Activated T-helper 1 cell treated with Interleukin-2 at 50 U/mL for 16 hours (primary cell): ENCODE measurements at places on chromosomes 7 and 10.

- no peak for DNase-seq
Observed at GRCh38 chr10:110995301-110995700, 75.9 kb downstream of the SHOC2 start.

DNA sequence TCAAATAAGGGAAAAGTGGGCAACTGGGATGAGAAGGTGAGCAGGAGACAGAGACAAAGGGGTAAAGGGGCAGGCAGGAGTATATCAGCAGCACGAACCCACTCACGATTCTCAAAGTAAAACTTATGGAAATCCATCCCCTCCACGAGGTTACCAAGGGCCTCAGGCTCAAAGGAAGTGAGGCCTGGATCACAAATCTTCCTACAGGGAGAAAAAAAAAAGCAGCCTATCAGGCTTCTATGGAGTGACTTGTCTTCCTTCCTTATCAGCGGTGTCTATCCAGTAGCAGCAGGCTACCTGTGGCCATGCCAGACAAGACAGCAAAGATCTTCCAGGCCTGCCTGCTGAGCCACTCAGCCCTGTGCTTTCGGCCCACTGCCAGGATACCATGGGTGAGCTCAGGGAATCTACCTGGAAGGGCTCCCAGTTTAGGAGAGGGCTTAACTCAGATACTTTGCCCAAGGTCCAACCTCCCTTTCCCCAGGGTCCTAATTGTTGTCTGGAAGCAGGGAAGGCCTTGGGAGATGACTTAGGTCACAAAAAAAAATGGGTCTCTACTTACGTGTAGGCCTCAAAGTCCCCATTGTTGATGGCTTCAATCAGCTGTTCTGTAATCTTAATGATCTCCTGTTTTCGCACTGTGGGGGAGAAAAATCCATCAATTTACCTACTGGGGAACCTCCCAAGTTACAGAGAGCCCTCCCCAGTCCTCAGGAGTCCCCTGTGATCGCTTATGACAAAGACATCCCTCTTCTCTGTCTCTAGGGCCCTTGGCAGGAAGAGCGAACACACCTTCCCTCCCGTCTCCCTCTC lies 5.7 kb upstream of the NDST2 start:
- DNase-seq, result no peak

GRCh38 chr7:158445421-158446175 lies 142.0 kb downstream of the PTPRN2 start:
- DNase-seq, result no peak

DNA sequence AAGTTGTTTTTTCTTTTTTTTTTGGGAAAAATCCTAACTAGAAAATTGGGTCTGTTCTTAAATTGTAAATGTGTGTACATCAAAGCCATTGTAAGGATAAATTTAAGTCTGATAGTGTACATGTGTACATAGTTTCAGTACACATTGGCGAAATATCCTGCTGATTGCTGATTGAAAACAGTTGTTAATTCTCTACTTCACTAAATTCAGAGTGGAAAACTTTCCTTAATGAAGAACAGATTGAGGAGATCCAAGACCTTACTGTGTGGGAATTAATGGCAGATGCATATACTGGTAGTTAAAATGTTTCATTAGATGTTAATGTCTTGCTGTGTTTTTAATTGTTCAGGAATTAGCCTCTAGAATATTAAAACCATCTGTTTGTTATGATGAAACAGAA lies 506.0 kb downstream of the AUTS2 start:
- no peak for DNase-seq

DNA sequence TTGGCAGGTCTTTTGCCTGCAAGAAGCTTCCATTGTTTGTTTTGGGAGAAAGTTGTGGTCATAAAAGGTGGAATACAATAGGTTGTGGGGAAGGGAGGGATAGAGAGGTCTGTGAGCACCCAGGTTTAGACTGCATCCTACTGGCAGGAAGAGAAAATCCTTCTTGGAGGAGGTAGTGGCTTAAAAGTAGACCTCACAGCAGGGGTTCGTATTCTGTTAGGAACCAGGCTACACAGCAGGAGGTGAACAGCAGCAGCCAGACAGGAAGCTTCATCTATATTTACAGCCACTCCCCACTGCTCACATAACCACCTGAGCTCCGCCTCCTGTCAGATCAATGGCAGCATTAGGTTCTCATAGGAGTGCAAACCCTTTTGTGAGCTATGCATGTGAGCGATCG lies 245.3 kb downstream of the NSUN6 start:
- DNase-seq, result no peak

- no peak for DNase-seq
Observed at GRCh38 chr10:37314862-37315261, 189.5 kb downstream of the ANKRD30A start.

DNA sequence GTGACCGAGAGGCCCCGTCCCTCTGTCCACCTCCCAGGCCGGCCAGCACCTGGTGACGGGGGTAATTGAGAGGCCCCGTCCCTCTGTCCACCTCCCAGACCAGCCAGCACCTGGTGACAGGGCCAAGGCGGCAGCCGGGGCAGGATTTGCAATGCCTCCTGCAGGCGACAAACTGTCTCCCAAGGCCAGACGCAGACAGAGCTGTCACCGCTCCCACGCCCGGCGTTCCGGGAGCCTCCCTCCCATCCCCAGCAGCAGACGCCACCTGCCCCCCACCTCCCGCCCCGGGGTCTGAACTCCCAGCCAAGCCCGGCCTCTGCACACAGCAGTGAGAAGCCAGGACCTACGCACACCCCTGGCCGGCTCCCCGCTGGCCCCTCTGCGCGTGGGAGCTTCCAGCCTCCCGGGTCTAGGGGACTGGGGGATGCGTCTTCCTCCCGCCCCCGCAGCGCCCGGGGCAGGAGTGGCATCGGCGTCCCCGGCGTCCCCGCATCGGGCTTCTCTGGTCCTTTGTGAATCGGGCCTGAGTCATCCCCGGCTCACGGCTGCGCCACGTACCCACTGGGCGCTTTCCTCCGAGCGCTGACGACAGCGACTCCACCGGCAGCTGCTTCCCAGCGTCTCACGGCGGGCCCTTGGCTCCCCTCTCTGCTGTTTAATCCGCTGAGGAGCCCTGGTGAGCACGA lies 95.1 kb upstream of the DIP2C start:
- no peak for DNase-seq

DNA sequence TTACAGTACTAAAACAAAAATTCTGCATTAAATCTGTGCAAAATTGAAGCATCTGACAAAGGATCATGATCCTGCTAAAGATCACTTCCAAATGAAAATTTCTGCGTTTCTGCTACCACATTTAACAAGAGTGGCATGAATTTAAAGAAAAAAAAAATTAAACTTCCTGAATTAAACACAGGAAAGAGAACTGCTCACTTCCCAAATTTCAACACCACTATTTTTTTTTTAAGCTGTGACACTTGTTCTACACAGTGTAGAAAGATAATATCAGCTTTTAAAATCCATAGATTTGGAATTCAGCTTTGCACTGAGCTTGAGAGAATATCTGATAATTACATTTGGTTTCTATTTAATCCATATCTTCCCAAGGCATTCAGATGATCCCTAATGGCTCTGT lies 73.6 kb downstream of the EPC1 start:
- no peak for DNase-seq

DNA sequence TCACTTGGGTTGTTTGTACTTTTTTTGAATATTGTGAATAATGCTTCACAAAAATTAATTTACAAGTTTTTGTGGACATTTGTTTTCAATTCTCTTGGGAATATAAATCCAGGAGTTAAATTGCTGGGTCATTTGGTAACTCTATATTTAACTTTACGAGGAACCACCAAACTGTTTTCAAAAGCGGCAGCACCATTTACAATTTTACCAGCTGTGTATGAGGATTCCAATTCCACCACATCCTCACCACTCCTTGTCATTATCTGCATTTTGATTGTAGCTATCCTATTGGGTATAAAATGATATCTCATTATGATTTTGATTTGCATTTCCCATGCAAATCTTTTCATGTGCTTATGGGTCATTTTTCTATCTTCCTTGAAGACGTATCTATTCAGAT lies 4.0 kb upstream of the NUDT13 start:
- DNase-seq, result no peak

DNA sequence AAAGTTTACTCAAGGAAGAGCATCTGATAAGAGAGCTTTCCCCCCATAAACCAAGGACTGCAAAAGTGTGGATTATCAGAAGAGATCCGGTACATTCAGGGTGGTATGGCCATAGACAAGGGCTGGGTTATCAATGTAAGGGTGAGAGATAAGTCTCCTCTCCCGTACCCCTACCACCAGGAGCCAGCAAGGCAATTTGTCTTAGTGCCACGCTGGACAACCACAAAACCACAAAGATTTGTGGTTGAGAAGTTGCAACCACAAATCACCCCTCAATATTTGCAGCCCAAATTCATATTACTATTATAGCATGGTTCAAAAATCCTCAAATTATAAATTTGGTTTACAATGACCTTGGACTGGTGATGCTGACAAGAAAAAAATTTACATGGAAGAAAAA lies 2.3 kb upstream of the ZSCAN25 start:
- no peak for DNase-seq

- no peak for DNase-seq
Observed at GRCh38 chr10:50544095-50544856, 79.5 kb downstream of the SGMS1 start.

DNA sequence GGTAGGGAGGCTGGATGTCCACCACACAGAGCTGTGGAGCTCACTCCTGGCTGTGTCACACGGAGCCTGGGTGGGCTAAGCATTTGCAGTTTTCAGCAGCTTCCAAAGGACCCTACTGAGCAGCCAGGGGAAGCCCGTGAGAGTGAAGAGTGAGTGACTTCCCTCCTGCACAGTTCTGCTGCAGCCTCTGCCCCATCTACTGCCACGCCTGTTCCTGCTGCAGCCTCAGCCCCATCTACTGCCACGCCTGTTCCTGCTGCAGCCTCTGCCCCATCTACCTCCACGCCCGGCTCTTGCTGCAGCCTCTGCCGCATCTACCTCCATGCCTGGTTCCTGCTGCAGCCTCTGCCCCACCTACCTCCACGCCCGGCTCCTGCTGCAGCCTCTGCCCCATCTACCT lies 12.2 kb downstream of the ADAM8 start:
- no peak for DNase-seq

GRCh38 chr7:135770139-135770710 lies 21.6 kb upstream of the FAM180A start:
- no peak for DNase-seq

DNA sequence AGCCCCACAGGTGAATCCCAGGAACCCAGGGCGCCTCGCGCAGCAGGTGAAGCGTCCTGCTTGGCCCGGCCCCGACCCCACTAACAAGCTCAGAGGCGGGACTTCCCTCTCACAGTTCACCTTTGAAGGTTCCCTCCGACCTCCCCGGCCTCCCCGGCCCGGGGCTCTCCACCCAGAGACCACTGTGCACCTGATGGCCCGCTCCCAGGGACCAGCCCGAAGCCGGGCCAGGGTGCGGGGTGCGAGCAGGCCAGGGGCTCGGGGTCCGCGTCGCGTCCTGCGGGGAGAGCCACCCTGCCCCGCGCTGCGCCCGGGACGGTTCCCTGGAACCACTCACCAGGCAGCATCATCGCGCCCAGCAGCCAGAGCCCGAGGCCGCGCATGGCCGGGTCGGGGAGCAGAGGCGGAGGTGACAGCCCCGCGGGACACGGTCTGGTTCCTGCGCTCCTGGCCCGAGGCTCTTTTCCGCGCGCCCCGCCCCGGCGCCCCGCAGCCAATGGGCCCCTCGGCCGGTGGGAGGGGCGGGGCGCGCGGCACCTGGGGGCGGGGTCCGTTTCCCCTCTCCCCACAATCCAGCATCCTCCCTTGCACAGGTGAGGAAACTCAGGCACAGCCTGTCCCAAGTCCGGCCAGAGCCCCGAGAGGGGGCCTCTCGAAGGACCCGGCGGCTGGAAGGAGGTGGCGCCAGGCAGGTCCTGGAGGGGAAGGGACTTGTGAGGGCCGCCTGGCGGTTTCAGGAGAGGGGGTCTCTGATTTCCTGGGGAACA lies at the start of gene ADAM8:
Gene ADAM8, minus strand, starts transcription at position 434 of the 767 bp plus-strand sequence. Its CDS starts 51 bp downstream, at position 383.
- DNase-seq, result peak; percentile 63

DNA sequence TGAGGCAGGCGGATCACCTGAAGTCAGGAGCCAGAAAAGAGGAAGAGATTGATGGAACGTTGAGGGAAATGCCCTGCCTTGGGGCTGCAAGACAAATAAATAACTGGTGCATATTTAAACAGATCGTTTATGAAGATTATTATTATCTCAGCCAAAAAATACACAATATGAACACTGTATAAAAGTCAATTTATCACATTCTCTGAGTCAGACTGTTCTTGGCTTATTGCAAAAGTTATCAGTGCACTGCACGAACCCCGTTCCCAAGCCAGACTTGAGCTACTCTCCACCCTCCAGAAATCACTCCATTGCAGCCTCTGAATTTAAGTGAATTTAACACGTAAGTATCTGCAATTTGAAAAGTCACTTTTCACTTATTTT lies 1.6 kb downstream of the DNMBP start:
- no peak for DNase-seq

DNA sequence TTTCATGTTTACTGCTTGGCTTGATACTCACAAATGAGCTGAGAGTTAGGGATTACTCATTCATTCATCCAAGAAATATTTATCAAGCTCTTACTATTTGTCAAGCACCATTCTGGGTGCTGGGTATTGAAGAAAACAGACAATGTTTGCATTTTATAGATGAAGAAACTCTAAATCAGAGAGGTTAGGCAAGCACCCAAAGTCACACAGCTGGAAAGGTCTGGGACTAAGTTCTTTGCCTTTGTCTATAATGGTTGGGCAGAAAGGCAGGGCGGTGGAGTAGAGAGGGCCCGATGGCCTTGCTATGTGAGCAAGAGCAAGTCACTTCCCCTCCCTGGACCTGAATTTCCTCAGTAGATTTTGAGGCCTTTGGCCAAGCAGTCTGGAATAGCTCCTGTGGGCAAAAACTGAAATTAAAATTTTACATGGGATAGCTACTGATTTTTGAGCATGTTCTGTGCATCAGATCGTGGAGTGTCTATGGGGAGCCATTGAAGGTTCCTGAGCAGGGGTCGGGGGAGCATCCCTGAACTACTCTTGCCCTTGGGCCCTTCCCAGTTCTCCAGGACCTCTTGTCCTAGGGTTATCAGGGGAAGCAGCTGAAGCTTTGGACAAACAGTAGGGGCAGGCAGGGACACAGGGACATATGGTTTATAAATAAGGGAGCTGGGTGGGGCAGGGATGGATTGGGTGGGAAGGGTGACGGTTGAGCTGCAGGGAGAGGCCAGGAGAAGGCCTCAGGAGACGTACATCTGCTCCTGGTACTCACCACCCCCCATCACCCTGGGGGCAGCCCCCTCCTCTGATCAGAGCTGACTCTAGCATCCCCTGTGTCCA lies 23.3 kb downstream of the AQP1 start:
- no peak for DNase-seq

DNA sequence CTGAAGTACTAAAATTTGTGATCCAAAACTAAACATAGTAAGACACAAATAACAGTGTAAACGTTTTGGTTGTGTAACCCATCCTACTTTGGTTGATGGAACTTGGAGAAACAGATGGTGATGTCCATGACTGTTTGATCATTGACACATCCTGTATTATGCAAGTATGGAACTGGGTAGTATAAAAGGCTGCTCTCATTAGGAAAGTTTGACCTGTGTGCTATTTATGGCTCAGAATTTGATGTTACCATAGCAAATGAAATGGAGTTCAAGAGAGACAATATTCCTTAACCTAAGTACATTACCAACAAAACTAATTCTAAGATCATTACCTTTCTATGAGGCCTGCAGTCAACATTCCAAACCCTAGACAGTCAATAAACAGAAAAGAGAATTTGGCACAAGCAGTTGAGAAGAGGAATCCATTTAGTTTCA lies 39.9 kb downstream of the DKK1 start:
- no peak for DNase-seq
